ENCODE measurements at places on chromosomes 6 and 20.

DNA sequence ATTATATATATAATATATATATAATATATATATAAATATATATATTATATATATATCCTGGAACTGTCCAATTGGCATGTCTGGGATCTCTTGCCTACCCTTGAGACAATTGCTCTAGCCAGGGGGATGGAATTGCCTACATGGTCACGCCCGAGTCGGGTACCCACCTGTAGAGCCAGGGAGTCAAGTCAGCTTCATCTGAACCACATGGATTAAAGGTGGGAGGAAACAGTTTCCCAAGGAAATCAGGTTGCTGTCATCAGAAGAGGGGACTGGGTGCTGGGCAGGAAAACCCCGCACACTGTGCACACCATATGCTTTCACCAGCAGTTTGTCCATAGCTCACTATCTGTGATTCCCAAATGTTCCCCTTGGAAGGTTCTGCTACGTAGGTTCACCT lies 252.5 kb upstream of the NOX3 start:
- no peak for DNase-seq

- DNase-seq: no peak
Measured at GRCh38 chr20:46635514-46636136, 15.6 kb downstream of the SLC13A3 start.

DNA sequence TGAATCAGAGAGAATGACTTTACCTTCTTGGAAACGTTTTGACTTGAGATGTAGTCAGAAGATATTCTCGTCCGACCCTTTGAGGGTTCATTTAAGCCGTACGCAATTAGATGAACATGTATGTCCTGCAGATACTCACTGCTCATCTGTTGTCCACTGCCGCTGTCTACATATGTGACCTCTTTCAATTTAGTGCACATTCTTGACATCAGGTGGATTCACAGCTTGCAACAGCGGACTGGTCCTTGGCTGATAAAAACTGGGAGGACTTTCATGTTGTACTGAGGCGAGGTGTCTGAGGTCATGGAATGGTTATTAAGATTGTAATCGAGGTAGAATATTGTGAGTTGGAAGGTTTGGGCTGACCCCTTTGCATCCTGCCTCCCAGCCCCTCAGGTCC lies 194.2 kb downstream of the JARID2 start:
- no peak for DNase-seq

DNA sequence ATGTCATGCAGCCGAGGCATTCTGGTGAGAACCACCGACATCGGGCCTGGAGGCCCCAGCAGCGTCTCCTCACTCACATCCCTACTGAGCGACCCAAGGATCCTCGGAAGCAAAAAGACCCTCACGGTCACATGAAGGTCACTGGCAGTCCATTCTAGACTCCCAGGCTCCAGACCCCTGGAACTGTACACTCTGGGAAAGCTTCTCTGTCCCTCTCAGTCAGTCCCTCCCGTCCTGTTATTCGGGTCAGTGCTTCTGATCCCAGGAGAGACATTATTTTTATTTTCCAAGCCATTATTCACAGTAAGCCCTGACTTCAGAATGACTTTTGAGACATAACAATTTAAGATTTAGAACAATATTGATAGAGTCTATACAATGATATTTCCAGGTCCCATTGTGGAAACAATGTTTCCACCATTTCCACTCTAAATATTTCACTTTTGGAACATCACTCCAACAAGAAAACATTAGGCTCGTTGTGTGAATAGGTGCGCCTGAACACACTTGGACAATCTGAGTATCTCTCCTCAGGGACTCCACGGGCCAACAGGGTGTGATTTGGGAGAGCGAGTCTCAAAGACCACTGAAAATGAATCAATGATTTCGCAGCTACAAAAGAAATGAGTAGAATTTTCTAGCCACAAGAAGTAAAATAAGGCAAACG lies 199.7 kb downstream of the SOD2 start:
- DNase-seq: no peak

- DNase-seq: no peak
Measured at GRCh38 chr6:3208098-3208774, 19.2 kb downstream of the TUBB2B start.

- DNase-seq: no peak
Measured at GRCh38 chr6:111603685-111604084, 2.0 kb downstream of the TRAF3IP2 start.

DNA sequence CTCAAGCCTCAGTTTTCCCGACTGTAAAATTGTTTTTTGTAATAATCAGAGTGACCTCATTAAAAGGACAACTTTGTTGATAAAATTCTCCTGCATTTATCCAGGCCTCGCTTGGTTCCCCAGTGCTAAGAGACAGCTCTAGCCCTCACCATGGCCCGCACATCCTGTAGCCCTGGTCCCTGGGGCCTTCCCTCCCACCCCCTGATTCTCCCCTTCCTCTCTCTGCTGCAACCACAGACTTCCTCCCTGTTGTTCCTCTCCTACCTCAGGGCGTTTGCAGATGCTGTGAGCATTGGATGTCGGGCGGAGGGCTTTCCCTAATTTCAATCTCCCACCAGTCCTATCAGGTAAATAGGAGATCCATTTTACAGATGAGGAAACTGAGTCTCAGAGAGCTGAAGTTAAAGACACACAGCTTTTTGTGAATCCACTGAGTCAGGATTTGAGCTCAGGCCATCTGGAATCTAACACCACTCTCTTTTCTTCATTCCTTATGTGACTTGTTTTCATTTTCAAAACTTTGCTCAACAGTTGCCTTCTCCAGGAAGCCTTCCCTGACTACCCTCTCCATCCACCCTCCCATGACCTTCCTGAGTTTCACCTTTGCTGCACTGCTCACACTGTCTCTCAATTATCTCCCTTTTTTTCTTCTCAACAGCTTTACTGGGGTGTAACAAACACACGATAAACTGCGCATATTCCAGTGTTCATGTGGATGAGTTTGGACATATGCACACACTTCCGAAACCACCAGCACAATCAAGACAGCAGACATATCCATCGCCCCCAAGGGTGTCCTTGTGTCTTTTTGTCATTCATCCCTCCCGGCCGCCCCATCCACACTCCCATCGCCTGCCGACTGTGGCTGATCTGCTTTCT lies 107.1 kb downstream of the CEBPB start:
- no peak for DNase-seq

Data from activated CD8-positive, alpha-beta memory T cell treated with anti-CD3 and anti-CD28 coated beads, Interleukin-2, amount 10 ng/mL, durations not matched to agents 7 days and 5 days (primary cell).